ENCODE measurements at places on chromosomes 16 and 17. TPM values are rescaled to one million over a fixed set of nuclear protein-coding genes. Genes with fewer than 3 reads are reported as not detected.

BAIAP3 gene
- total RNA-seq: 0.12 TPM

MT1F gene
- not detected for total RNA-seq

TP53TG3 gene
- total RNA-seq: not detected

FBXW10 gene
- not detected for total RNA-seq

SMURF2 gene
- total RNA-seq: 25.6 TPM

SLC5A11 gene
- not detected for total RNA-seq

All from pericardium fibroblast (primary cell).